ENCODE measurements at places on chromosomes 7 and 10.

- no peak for DNase-seq
Observed at GRCh38 chr7:21486511-21486910, 56.3 kb upstream of the DNAH11 start.

GRCh38 chr10:28796606-28797512 lies 119.5 kb downstream of the BAMBI start:
- DNase-seq: no peak

DNA sequence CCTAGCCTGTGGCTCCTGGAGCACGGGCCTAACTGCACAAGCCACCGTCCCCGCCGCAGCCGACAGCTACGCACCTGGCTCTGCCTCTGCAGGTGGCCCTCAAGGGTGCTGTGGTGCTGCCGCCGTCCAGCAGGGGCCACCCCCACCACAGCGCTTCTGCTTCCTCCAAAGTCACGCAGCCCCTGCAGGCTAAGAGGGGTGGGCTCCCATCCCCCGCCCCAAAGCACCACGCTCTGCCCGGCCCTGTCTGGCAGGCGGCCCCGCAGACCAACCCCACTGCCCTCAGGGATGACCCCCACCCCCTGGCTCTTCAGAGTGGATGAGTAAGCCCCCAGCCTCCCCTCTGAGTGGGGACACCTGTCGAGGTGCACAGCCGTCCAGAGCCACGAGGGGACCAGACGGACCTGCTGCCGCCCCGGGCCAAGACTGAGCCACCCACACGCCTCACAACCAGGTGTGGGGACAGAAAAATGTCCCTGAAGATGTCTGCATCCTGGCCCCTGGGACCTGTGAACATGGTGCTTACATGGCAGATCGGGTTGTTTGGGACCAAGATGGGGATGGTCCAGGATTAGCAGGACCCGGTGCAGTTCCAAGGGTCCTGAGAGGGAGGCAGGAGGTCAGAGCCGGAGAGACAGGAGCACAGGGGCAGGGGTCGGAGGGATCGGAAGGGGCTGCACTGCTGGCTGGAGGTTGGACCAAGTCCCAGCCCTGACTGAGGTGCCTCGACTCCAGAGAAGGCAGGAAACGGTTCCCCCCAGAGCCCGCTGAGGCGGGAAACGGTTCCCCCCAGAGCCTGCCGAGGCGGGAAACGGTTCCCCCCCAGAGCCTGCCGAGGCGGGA lies 9.0 kb upstream of the ADAP1 start:
- DNase-seq: no peak

DNA sequence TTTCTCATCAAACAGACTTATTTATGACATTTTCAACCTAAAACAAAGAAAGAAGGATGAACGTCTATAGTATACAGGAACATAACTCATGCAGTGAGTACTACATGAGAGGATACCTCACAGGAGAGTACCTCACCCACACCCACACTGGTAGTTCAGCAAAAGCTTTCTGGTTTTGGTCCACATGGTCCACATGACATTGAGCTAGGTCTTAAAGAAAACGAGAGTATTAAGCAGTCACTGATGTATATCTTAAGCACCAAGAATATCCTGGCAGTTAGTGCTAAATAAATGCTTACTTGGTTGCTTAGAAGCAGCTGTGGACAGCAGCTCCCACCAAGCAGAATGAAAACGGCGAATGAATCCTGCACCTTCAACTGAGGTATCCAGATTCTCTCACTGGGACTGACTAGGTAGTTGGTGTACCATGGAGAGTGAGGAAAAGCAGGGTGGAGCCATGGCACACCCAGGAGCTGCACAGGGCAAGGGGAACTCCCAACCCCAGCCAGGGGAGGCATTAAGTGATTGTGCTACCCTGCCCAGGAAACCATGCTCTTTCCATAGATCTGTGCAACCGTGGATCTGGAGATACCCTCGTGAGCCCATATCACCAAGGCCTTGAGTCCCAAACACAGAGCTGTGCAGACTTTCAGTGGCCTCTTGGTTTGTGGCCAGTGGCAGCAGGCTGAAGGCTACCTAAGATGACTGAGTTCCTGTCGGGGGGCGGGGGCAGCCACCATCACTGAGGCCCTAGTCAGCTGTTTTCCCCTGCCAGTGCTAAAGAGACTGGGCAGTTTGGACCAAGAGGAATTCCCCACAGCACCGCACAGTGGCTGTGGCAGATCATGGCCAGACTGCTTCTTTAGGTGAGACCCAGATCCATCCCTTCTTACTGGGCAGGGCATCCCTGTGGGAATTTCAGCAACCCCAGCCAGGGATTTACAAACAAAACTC lies 143.4 kb downstream of the SGMS1 start:
- DNase-seq: no peak

DNA sequence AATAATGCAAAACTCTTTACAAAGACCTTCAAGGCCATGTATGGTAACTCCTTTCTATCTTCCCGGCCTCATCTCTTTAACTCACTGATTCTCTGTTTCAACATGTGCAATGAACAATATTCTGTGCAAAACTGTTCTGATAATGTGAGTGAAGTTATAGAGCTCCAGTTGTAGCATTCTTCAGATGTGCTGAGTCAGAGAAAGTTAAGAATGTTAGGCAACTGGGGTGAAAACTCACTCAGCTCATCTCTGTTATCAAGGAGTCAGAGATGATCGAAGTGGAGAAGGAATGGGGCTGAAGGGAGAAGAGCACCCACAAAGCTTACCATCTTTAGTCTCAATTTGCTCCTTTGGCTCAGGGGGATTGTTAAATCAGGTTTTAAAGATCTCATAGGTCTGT lies 344.7 kb upstream of the NPSR1 start:
- DNase-seq: no peak

DNA sequence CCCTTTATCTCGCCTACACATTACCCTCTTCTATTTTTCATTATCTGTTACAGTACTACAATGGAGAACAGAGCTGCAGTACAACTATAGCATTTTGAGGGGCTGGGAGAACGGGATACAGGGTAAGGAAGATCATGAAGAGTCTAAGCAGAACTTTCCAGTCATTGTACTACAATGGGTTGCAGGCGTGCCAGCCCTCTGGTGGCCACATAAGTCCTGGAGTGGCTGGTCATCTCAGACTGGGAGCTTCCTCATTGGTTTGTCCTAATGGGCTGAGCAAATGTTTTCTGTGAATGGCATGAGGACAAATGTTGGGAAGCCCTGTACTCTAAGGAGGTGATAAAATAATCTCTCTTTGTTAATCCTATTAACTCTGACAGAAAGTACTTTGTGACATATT lies 33.0 kb downstream of the TMEM106B start:
- no peak for DNase-seq

- DNase-seq: no peak
Observed at GRCh38 chr10:106795619-106796018, 368.9 kb downstream of the SORCS1 start.

DNA sequence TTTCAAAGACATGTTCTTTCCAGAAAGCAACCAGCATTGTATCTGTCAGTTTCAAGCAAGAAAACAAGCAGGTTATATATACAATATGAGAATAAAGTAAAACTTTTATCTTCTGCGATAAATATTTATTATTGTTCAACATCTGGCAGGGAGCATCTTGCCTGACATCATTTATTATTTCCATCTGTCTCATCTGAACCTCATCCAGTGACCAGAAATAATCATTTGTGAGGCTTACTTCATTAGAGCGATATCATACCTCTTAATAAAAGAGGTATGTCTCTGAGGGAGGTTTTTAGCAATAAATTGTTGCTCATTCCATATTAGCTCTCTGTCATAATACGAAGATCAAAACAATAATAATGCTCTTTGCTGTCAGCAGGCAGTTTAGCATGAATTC lies 226.1 kb downstream of the CDC14C start:
- no peak for DNase-seq
